ENCODE measurements at places on chromosomes 2 and 18. TPM values are rescaled to one million over a fixed set of nuclear protein-coding genes. Genes with fewer than 3 reads are reported as not detected.

DNA sequence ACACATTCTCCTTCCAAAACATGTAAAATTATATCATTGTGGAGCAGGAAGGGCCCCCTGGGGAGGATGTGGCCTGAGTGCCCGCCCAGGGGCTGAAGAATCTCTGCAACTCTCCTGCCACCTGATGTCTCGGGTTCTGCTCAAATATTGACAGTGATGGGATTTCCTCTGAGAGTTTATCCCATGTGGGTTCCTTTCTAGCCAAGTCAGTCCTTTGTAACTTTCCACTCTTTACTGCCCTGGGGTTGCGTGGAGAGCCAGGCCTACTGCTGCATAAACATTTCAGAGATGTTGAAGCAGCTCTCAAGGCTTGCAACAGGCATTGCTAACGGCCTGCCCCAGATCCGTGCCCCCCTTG, 4.0 kb upstream of the RAB17 start:
- no peak for DNase-seq

DNA sequence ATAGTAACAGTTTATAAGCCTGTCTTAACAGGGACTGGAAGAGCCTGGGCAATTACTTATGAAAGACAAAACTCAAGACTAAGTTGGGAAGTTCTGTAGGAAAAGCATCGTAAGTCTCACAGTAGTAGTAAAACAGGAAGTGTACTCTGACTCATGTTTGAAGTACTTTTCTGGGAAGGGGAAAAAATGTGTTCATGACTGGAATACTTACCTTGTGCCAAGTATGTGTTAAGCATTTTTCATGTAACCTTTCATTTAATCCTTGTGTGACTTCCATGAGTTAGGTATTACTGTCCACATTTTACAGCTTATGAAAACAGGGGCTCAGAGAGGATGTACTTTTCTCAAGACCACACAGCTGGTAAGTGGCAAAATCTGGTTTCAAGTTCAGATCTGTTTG, 13.7 kb upstream of the SKOR2 start:
- peak; percentile 15 for DNase-seq

Gene VWC2L
- total RNA-seq: not detected

Gene TOGARAM2
- not detected for total RNA-seq

Gene CABYR
- total RNA-seq: 1.5 TPM

Gene MALL
- 72.2 TPM for total RNA-seq
